Fibroblast of skin of back (primary cell): ENCODE measurements at places on chromosomes 1 and 21.

DNA sequence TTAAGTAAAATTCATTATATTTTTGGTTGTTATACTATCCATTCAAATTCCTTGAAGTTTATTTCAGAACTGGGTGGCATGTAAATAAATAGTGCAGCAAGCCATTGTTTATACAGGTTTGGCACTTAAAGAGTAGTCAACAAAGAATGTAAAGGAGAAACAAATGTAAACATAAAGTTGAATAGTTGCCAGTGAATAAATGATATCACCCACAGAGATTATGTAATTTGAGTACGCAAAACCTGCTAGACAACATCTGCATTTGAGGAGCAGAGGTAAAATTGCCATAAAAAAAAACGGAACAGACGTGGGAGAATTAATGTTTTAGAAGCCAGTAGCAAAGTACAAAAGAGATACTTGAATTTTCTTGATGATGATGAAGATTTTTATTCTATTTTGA, 111.6 kb downstream of the ADGRL2 start:
- no peak for DNase-seq

DNA sequence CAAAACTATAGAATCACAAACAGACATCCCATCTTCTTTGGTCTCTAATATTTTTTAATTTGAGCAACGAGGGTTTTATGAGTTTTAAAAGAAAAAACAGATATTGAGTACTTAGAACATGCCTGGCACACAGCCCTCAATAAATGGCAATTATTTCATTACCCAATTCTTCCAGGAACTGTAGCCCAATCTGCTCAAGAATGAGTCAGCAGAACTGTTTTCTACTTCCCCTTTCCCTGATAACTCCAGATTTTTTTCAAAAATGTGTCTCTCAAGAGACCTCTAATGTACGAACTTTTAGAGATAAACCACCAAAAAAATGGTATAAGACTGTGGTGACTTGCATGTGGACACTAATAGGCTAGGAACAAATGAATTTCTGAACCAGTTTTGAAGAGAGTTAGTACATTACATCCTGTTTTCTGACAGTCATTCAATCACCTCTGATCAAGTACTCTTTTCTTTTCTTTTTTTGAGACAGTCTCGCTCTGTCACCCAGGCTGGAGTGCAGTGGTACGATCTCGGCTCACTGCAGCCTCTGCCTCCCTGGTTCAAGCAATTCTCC, 11.5 kb downstream of the ABL2 start:
- no peak for DNase-seq

- peak; percentile 73 for DNase-seq
These were observed 397.2 kb downstream of the DUSP10 start for GRCh38 chr1:221344693-221345092.

DNA sequence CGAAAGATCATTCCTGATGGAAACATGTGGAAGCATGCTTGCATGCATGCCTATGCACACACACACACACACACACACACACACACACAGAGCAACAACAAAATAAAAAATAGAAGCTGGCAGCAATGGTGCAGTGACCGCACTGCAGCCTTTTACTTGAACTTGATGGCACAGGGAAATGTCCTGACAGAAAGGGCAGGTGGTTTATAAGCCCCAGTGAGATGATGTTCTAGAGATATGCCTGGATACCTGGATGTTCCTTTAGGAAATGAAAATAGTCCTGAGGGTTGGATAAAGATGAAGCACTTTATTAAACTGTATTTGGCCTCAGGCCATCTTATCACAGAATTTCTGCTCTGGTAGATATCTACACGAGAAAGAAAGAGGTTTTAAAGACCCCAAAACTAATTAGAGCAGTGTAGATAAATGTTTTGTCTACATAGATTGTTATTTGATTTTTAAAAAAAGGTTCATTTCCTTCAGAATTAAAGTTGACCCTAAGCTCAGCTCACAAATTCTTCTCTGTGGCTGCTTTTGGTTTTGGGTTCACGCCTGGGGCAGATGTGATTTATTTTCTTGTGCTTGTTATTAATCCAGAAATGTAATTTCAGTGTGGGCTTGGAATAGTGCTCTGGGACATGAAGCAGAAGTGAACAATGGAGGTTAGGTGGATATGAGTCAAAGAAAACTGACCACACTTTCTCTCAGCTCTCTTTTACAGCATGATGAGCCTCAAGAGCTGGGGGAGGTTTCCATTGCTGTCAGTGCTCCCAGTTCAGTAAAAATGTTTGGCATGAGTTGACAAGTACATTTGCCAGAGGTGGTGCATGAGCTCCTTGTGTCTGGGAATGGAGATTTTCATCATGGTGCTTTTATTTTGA, 22.9 kb downstream of the ADAM30 start:
- DNase-seq: peak; percentile 71

- no peak for DNase-seq
These were observed 6.2 kb upstream of the TRIM45 start for GRCh38 chr1:117127795-117128194.

DNA sequence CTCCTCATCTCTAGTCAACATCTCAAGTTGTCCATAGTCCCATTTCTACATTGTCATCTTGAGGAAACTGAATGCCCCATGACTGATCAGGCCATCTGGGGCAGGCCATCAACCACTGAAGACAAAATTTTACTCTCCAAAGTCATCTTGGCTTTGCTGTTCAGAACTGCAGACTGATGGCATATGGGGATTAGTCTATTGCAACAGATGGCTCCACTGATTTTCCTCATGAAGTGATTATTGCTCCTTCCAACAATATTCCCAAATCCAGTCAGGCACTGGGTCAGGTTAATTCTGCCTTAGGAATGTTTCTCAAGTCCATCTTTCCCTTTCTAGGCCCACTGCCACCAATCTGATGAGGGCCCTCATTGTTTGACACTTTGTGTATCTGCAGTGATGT, 101.7 kb downstream of the ESRRG start:
- no peak for DNase-seq

DNA sequence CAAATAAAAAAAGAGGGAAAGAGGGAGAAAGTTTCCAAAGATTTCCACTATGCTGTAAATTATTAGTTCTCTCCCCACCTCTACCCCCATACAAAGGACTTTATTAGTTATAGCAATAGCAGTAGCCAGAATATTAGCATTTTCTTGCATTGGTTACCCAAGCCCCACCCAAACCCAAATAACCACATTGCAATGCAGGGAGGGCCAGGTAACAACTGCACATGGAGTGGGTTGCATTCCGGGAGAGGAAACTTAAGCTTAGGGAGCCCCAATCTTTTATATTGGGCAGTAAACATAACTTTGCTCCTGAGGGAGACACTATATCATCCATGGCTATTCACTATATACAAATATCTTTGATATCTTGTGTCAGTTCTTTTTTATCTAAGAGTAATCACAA, 6.0 kb downstream of the ADIPOR1 start:
- DNase-seq: no peak

DNA sequence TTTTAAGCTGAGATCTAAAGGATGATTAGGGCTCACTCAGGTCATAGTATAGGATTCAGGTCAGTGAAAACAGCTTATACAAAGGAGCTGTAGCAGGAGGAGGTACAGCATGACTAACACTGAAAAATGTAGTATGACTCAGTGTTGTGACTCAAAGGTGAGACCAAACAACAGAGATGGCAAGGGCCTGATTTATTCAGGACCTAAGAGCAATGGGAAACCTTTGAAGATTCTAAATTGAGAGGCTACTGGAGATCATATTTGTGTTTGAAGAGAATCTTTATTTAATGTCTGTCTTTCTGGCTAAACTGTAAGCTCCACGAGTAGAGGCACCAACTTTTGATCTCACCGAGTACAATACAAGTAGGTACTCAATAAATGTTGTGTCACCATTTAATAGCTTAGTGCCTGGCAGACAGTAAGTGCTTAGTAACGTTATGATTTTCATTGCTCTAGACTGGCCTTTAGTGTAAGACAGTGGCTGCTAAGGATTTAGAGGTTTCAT, 43.5 kb downstream of the PRKAA2 start:
- peak; percentile 55 for DNase-seq

DNA sequence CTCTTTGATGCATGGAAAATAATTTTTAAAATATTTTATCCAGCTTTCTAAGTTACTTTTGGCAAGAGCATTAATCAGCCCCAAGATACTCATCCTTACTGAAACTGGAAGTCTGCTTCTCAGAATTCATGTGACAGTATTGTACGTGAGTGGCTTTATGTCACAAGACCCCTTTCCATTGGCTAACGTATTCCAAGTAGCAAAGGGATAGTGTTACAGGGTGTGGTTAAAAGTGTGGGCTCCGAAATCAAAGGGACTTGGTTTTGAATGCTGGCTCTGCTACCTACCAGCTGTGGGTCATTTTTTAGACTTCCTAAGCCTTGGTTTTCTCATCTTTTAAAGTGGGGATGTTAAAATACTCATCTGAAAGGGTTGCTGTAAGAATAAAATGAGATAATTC, 91.7 kb downstream of the RHOU start:
- no peak for DNase-seq

DNA sequence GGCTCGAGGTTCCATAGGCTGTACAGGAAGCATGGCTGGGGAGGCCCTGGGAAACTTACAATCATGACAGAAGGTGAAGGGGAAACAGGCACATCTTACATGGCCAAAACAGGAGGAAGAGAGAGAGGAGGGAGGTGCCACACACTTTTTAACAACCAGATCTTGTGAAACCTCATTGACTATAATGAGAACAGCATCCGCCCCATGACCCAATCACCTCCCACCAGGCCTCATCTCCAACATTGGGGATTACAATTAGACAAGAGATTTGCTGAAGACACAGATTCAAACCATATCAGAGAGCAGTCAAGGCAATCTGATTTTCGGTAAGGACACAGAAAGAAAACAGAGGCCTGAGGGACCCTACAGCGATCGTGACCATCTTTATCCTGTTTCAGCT, 41.7 kb downstream of the TNFRSF9 start:
- no peak for DNase-seq

GRCh38 chr1:101194746-101195145, 42.1 kb upstream of the S1PR1 start:
- DNase-seq: no peak

GRCh38 chr1:115782571-115783281, 14.2 kb upstream of the CASQ2 start:
- peak; percentile 88 for DNase-seq

DNA sequence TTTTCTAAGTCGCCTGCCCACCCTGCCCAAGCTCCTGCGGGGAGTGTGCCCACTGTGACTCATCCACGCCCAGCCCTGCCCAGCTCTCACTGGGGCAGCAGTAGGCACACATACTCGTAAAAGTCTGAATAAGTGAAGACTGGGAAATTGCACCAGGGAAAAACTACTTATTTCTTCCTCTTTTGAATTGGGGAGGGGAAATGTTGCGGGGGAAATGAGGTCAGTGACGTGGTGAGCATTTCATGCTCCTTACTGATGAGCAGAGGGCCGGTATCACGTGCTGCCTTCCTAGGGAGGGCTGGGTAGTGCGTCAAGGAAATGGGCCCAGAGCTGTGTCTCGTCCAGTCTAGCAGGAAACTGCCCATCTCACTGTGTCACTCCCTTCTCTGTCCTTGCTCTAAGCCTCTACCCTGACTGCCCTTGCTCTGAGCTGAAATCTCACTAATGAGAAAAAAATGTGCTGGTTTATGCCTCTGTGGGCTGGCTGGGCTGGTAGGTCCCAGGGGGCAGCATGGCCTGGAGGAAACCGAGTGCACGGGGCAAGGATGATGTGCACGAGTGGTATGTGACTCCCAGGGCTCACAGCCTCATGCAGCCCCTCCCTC, 13.5 kb upstream of the TNFRSF1B start:
- DNase-seq: peak; percentile 97

DNA sequence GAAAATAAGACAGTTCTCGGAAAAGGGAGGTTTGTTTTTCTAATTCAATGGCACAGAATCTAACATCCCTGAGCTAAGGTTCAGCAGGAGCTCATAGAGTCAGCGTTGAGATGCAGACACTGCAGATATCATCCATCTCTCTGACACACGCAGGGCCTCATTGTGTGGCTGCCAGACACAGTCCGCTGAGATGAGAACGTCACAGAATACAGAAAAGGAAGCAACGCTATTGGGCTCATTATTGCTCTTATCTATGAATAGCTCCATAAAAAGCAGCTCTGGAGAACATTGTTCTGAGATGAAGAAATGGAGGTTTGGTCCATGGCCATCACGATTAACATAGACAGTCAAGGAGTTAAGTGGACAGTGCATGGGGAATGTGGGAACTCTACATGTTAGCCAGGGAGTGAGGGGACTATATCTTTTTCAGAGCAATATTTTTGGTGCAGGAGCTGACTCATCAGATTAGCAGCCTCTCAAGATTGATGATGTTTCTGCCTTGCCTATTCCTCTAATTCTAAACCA, 771.6 kb upstream of the CXADR start:
- no peak for DNase-seq

DNA sequence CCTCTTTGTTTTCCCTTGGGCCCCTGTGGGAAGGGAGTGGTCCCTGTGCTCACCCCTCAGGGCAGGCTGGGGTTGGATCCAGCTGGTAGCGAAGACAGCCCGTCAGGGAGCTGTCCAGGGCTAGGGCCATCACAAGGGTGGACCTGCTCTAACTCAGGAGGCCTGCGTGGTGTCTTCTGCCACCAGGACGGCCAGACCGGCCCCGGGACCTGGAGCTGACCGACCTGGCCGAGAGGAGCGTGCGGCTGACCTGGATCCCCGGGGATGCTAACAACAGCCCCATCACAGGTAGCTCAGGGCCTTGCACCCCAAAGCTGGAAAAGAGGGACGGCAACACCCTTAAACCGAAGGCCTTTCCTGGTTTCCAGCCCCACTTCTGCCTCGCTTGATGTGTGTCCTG, 64.2 kb upstream of the CNTN2 start:
- no peak for DNase-seq

GRCh38 chr1:11749203-11749689, 12.7 kb upstream of the C1orf167 start:
- no peak for DNase-seq

- no peak for DNase-seq
These were observed 48.9 kb downstream of the RASSF5 start for GRCh38 chr1:206556047-206556749.

DNA sequence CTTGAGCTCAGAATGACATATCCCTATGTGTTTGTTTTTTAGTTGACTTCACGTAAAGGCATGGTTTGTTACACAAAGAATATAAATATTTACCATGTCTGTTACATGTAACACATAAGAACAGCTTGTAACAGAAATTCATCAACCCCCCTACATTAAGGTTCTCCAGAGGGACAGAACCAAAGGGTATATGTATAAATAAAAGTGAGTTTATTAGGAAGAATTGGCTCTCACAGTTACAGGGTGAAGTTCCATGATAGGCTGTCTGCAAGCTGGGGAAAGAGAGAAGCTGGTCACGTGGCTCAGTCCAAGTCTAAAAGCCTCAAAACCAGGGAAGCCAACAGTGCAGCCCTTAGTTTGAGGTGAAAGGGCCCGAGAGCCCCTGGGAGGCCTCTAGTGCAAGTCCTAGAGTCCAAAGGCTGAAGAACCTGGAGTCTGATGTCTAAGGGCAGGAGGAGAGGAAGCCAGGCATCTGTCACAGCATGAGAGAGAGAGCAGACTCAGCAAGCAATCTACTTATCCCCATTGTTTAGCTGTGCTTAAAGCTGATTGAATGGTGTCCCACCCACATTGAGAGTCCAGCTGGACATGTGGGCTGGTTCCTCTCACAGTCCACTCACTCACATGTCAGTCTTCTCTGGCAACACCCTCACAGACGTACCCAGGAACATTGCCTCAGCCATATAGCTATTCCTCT, 15.8 kb downstream of the THRAP3 start:
- no peak for DNase-seq
